ENCODE measurements at places on chromosomes 3 and 15.

GRCh38 chr3:65042675-65043074 is 354.9 kb upstream of the ADAMTS9 start:
- DNase-seq, result no peak

GRCh38 chr3:127200086-127200691 is 7.3 kb downstream of the PRR23E start:
- no peak for DNase-seq

GRCh38 chr3:196813903-196814302 is 53.8 kb upstream of the SENP5 start:
- DNase-seq, result no peak

GRCh38 chr3:175108613-175109151 is 249.5 kb downstream of the NAALADL2 start:
- no peak for DNase-seq

DNA sequence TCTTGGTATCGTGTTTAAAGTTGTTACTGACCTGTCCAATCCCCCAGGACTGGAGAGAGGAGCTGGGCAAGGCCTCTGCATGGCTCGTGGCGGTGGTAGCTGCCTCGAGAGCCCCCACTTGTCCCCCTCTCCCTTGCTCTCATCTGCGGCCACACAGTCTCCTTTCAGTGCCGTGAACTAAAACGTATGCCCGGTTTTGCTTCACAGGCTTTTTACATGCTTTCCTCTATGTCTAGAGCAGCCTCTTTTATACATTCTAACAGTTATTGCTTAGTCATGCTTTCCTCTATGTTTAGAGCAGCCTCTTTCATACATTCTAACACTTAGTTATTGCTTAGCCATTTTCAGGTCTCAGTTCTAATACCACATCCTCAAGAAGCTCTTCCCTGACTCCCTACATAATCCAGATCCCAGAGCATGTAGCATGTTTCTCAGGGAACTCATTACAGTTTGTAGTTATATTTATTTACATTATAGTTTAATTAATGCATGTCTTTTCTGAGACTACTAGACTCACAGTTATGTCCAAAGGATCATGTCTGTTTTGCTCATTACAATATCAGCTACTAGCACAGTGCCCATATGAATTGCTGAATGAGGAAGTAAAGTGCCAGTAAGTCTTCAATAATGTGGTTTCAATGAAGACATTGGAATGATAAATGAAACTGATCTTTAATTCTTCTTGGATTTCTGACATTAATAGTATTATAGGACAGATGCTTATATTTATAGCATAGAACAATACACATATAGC is 66.5 kb upstream of the TBL1XR1 start:
- no peak for DNase-seq

GRCh38 chr3:150721285-150722130 is 17.8 kb upstream of the ERICH6 start:
- DNase-seq, result peak; percentile 36

GRCh38 chr3:129432671-129433070 is 4.2 kb upstream of the EFCAB12 start:
- no peak for DNase-seq

DNA sequence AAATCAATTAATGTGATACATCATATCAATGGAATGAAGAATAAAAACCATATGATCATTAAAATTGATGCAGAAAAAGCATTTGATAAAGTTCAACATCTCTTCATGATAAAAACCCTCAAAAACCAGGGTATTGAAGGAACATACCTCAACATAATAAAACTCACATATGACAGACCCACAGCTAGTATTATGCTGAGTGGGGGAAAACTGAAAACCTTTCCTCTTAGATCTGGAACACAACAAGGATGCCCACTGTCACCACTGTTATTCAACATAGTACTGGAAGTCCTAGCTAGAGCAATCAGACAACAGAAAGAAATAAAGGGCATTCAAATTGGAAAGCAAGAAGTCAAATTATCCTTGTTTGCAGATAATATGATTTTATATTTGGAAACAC is 30.5 kb downstream of the CCK start:
- DNase-seq, result no peak

GRCh38 chr3:39188271-39189149 is 3.9 kb downstream of the XIRP1 start:
- DNase-seq, result no peak

DNA sequence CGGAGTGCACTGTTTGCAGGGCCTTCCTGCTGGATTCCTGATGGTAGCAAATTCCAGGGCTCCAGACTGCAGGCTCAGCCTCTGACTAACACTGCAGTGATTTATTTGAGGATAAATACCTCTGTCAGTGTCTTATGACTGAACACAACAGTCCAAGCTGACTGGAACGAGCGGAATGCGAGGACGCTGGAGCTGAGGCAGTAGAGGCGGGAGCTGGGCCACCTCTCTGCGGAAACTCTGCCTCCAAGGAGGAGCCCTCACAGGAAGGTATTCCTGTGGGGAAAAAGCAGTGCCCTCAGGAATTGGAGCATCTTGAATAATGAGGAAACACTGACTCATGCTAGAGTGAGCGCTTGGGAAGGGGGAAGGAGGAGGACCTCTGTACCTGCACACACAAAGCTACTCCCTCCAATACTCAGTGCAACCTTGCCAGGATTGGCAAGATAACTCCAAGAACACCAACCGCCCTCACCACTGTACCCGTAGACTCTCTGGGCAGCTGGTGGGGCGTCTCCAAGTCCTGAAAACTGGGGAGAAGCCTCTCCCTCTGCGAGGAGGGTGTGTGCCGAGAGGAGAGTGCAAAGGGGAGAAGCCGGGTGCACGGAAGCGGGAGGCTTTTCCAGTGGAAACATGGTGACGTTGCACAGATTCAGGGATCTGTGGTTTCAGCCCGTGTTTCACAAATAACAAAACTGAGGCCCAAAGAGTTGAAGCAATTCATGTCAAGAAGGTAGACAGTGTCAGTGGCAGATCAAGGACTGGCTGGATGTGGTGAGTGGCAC is 43.0 kb downstream of the VGLL4 start:
- no peak for DNase-seq

DNA sequence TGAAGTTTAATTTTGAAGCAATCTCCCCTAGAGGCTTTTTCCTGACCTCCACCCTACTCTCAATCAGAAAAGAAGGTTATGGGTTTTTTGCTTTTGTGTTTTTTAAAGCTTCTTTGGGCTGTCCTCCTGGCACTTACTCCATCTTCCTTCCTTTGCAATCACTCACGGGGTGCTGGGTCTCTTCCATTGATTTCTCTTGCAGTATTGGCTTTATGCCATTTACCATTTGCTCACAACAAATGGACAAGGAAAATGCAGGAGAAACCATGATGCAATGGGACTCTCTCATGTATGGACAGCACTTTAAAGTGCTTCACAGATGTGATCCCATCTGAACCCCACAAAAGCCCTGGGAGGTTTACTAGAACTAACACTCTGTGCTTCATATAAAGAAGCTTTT is 57.5 kb downstream of the SST start:
- no peak for DNase-seq

- no peak for DNase-seq
Observed at GRCh38 chr3:48016301-48016973, at the start of gene MAP4. Gene MAP4 (minus strand): TSS chr3:48016416. CDS start chr3:47998860, 17,556 bp downstream.

- no peak for DNase-seq
Observed at GRCh38 chr15:43966646-43967045, 139.8 kb downstream of the WDR76 start.

DNA sequence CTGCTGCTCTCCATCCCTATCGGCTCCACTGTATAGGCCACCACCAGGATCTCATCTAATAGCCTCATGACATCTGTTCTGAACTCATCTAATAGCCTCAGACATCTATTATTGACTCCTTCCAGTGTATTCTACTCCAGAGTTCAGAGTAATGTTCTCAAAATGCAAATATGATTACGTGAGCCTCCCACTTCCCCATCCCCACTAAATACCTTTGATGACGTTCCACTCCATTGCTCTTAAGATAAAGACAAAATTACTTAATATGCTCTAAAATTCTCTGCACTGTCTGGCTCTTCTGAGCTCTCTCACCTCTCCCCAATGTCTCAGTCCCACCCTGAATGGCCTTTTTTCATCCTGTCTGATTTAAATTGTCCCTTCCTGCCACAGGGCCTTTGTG is 94.7 kb downstream of the SAMMSON start:
- no peak for DNase-seq

- no peak for DNase-seq
Observed at GRCh38 chr3:39971559-39972031, 162.2 kb downstream of the MYRIP start.

GRCh38 chr15:97728791-97729190 is 231.7 kb upstream of the ARRDC4 start:
- DNase-seq, result no peak

- no peak for DNase-seq
Observed at GRCh38 chr3:150429767-150430671, 21.9 kb downstream of the TSC22D2 start.

GRCh38 chr3:139532976-139533375 is 6.6 kb downstream of the RBP1 start:
- no peak for DNase-seq

GRCh38 chr3:172125053-172125452 is 85.7 kb downstream of the FNDC3B start:
- no peak for DNase-seq

GRCh38 chr15:43998607-43999006 is 171.8 kb downstream of the WDR76 start:
- DNase-seq, result no peak

DNA sequence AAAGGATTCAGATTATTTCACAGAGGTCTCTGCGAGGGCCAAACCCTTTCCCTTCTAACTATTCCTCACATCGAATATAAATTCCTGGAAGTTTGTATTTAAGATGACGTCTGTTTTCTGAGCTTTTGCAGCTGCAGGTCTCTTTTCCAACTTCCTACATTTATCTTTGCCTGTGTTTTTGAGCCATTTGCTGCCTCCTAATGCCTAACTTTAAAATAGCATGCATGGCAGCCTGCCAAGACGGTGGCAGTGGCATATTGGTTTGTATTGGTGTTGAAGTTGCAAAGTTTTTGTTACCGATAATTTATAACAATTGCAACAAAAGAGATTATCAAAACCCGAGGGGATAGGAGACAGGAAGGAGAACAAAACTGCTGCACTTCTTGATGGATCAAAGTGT is 187.1 kb upstream of the DNAJC19 start:
- no peak for DNase-seq

- DNase-seq, result no peak
Observed at GRCh38 chr15:66405615-66406014, 18.9 kb downstream of the MAP2K1 start.

GRCh38 chr15:99755692-99756409 is 22.6 kb upstream of the LYSMD4 start:
- DNase-seq, result peak; percentile 70

DNA sequence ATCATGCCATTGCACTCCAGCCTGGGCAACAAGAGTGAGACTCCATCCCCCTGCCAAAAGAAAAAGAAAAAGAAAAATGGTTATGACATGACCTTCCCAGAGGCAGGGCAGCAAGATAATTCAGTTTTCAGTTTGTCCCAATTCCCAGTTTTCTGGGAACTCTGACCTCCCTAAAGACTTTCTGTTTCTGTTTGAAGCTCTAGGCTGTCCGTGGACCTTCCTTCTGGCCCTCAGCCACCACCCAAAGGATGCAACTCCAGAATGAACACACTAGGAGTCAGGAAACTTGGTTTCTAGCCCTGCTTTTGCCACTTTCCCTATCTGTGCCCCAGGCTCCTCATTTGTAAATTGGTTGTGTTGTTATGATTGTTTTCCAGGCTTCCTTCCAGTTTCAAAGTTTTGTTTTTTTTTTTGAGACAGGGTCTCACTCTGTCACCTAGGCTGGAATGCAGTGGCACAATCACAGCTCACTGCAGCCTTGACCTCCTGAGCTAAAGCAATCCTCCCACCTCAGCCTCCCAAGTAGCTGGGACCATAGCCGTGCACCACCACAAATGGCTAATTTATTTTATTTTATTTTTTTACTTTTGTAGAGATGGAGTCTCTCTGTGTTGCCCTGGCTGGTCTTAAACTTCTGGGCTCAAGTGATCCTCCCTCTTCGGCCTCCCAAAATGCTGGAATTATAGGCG is 68.6 kb downstream of the CDC25A start:
- no peak for DNase-seq

GRCh38 chr15:48077616-48078184 is 43.1 kb upstream of the SLC24A5 start:
- no peak for DNase-seq

GRCh38 chr3:95037097-95037496 is 974.2 kb downstream of the NSUN3 start:
- no peak for DNase-seq

DNA sequence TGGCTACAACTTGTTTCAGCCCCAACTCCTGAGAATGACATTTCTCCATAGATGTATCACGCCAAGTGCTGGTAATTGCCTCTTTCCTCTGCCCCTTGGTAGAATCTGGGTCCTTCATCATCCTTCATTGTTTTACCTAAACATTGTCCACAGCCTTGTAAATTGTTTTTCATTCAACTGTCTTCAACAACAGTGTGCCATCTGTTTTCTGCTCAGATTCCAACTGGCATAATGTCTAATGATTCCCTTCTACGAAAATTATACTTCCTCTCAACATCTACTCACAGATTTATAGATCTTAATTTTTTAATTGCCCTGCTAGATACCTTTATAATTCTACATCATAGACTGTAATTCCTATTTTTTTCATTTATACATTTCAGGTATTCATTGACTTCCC is 226.9 kb downstream of the TPRG1 start:
- DNase-seq, result no peak

GRCh38 chr3:194086388-194087075 is 49.4 kb upstream of the HES1 start:
- DNase-seq, result no peak

DNA sequence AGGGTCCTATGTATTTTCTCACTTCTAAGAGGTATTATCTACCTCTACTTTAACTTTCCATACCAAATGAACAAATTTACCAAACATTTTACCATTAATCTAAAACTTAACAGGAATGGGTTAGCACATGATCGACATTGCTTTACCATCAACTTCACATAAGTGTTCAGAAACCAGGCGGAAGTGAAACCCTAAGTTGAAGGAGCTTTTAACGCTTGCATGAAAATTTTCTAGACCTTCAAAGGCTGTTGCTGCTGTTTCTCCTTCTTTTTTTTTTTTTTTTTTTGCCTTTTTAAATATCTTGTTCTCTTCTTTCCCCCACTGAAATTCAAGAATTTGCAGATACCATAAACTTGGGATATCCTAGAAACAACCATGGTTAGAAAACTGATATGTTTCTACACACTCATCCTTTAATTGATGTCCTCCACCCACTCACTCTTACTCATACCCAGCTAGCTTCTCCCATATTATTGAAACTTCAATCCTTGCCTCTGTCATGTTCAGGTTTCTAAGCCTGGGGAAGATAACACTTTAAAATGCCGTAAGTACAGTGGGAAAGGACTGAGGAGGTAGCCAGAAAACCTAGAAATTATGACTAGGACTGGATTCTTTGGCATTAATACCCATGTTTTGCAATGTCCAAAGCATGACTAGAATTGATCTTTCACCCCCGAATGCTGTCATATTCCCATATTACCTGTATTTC is 24.7 kb downstream of the MYO5A start:
- no peak for DNase-seq

All from GM18507 (cell line).